Psoas muscle (tissue), 8 donors: ENCODE measurements at places on chromosomes 12 and 14. TPM values are rescaled to one million over a fixed set of nuclear protein-coding genes. Genes with fewer than 3 reads are reported as not detected.

Gene GPR84
- total RNA-seq = not detected

Gene CELA1
- not detected for total RNA-seq

Gene BATF
- total RNA-seq = 0.77 TPM

Gene RNASE7
- total RNA-seq = 0.22 TPM

Gene MYBPC1
- 5,417 TPM for total RNA-seq

Gene MLF2
- 156 TPM for total RNA-seq

Gene SOAT2
- total RNA-seq = not detected

Gene SUPT16H
- 23.6 TPM for total RNA-seq

Gene PRH2
- total RNA-seq = not detected

Gene KRT6C
- 0.24 TPM for total RNA-seq

Gene RNASE3
- not detected for total RNA-seq

Gene ACRBP
- 0.44 TPM for total RNA-seq

Gene RNASE12
- not detected for total RNA-seq

Gene GNB3
- total RNA-seq = 0.30 TPM

Gene PLBD1
- 6.5 TPM for total RNA-seq

Gene NID2
- 4.1 TPM for total RNA-seq

Gene PRIMA1
- total RNA-seq = 0.37 TPM

Gene ATL1
- total RNA-seq = 1.4 TPM

Gene C14orf39
- 3.4 TPM for total RNA-seq

Gene CACNA2D4
- total RNA-seq = 0.93 TPM

Gene OAS2
- total RNA-seq = 2.1 TPM

Gene STYK1
- 0.18 TPM for total RNA-seq

Gene MMP19
- total RNA-seq = 1.5 TPM

Gene KRT2
- not detected for total RNA-seq

Gene SLC2A13
- 0.80 TPM for total RNA-seq

Gene TBK1
- 19.5 TPM for total RNA-seq

Gene GALNT16
- 2.6 TPM for total RNA-seq

Gene SPTSSA
- total RNA-seq = 25.2 TPM

Gene TAS2R43
- not detected for total RNA-seq

Gene ACOT6
- not detected for total RNA-seq

Gene GPR137C
- 0.32 TPM for total RNA-seq

Gene CNIH1
- total RNA-seq = 79.0 TPM

Gene INHBC
- 0.18 TPM for total RNA-seq

Gene TCP11L2
- total RNA-seq = 26.7 TPM

Gene IL25
- not detected for total RNA-seq

Gene RERG
- 2.3 TPM for total RNA-seq

Gene LIN7A
- 2.1 TPM for total RNA-seq

Gene MUCL1
- total RNA-seq = not detected

Gene HIF1A
- total RNA-seq = 32.4 TPM

Gene C1S
- 49.0 TPM for total RNA-seq

Gene PTPN6
- total RNA-seq = 7.6 TPM

Gene SRRM4
- 0.08 TPM for total RNA-seq

Gene SMCO2
- total RNA-seq = not detected

Gene CPSF6
- total RNA-seq = 23.6 TPM

Gene UBR7
- total RNA-seq = 11.9 TPM

Gene GPR65
- total RNA-seq = 0.24 TPM

Gene KCNJ8
- total RNA-seq = 3.4 TPM

Gene LAG3
- total RNA-seq = not detected

Gene HHIPL1
- total RNA-seq = 0.86 TPM

Gene P2RX2
- total RNA-seq = not detected

Gene CCDC197
- total RNA-seq = 1.3 TPM

Gene TSPAN8
- 24.9 TPM for total RNA-seq
